Vagina (tissue), 2 donors: ENCODE measurements at places on chromosomes 4 and X.
A peak's percentile ranks its signal among the peaks of the same experiment; 100 is the strongest.

GRCh38 chr4:44927399-44928380 is 201.3 kb upstream of the GNPDA2 start:
- no peak for DNase-seq
- H3K36me3 ChIP-seq, result no peaks in the 10 kb centered on the region
- H3K27ac ChIP-seq, result no peak overlapping the region
- H3K4me1 ChIP-seq, result no peaks in the 10 kb centered on the region
- no peak overlapping the region for H3K4me3 ChIP-seq

DNA sequence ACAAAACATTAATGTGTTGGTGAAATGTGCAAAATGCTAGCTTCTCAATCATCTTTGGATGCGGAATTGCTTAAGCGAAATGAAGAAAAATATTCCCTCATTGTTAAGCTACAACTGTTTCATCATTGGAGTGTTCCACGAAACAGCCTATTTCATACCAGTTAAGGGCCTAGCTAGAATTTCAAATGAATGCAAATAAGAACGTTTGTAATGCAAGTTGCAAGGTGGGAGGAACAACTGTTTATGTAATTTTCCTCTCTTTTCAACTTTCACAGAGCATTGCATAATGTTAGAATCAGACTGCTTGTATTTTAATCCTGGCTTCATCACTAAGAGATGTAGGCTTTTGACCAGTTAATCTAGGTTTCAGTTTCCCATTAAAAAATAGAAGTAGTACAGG is 480.1 kb downstream of the IL1RAPL1 start:
- H3K36me3 ChIP-seq, result no peaks in the 10 kb centered on the region
- H3K27me3 ChIP-seq, result no peaks in the 10 kb centered on the region
- DNase-seq, result no peak

DNA sequence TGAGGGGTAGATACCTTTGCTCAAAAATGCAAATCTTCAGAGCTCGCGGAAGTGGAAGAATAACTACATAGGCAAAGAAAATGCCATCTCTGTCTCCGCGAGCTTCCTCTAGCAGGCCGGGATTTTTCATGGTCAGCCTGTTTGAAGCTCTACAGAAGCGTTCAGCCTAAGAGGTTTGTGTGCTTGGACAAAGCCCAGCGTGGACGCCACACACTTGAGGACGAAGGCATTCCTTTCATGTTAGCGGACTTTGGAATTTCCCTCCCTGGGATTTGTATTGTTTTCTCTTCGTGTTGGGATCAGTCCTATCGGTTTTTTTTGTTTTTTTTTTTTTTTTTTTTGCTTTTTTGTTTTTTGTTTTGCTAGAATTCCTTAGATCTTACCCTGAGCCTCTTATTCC is 53.7 kb downstream of the SMIM31 start:
- no peaks in the 10 kb centered on the region for H3K27me3 ChIP-seq
- no peaks in the 10 kb centered on the region for H3K4me1 ChIP-seq
- DNase-seq, result no peak
- no peaks in the 10 kb centered on the region for H3K36me3 ChIP-seq
- H3K4me3 ChIP-seq, result no peak overlapping the region
- H3K27ac ChIP-seq, result no peak overlapping the region

DNA sequence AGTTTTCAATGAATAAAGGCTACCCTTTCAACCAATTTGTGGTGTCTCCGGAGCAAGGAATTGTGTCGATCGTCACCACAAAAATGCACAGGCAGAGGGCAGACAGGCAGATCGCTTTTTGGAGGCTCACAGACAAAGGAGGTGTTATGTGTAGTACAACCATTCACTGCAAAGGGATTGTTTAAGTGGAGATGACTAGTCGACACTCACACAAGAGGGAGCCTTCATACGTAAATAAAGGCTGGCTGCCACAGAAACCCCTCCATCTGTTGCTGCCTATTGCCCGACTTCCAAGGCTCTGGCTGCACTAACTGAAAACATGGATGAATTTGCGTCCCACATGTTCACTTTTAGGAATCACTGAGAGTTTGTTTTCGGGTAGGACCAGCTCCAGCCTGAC is 281.1 kb downstream of the NKX6-1 start:
- H3K27ac ChIP-seq, result no peak overlapping the region
- H3K36me3 ChIP-seq, result no peaks in the 10 kb centered on the region
- no peaks in the 10 kb centered on the region for H3K4me1 ChIP-seq
- no peaks in the 10 kb centered on the region for H3K27me3 ChIP-seq
- no peak overlapping the region for H3K4me3 ChIP-seq

DNA sequence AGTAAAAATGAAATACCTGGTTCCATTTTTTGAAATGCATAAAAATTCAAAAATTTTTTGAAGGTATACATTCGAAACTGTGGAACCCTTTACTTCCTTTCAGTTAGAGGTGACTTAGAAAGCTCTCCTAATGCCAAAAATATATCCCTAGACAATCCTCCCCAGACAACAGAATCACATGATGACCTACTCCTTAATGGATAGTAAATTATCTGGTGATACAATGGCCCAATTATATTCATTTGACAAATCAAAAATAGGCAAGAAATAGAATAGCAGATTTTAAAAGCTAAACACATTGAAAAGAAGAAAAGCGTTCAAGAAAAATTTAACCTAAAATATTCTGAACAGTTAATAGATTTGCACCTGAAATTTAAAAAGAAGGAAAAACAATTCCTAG is 3.5 kb upstream of the UGT2A2 start:
- H3K36me3 ChIP-seq, result no peaks in the 10 kb centered on the region
- no peaks in the 10 kb centered on the region for H3K27me3 ChIP-seq
- H3K4me3 ChIP-seq, result no peak overlapping the region

- H3K27ac ChIP-seq, result no peak overlapping the region
- no peaks in the 10 kb centered on the region for H3K4me1 ChIP-seq
- H3K4me3 ChIP-seq, result no peak overlapping the region
- H3K36me3 ChIP-seq, result no peaks in the 10 kb centered on the region
- DNase-seq, result no peak
These were observed 34.6 kb downstream of the TEC start for GRCh38 chr4:48235050-48235449.

DNA sequence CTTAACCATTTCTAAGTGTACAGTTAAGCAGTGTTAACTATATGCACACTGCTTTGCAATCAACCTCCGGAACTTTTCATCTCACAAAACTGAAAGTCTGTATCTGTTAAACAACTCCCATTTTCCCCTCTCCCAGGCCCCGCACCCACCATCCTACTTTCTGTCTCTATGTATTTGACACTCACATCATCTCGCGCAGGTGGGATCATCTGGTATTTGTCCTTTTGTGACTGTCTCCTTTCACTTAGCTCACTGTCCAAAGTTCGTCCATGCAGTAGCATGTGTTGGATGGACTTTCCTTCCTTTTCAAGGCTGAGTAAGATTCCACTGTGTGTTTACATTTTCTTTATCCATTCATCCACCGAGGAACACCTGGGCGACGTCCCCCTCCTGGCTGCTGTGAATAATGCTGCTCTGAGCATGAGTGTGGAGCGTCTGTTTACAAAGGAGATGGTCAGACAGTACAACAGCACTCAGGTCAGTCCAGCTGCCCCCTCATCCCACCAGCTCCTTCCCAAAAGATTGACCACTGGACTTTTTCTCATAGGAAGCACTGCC is 39.8 kb downstream of the DCTD start:
- peaks cover 8% of the 10 kb centered on the region for H3K4me1 ChIP-seq
- no peak overlapping the region for H3K4me3 ChIP-seq
- no peaks in the 10 kb centered on the region for H3K36me3 ChIP-seq
- H3K27me3 ChIP-seq, result no peaks in the 10 kb centered on the region
- DNase-seq, result no peak

DNA sequence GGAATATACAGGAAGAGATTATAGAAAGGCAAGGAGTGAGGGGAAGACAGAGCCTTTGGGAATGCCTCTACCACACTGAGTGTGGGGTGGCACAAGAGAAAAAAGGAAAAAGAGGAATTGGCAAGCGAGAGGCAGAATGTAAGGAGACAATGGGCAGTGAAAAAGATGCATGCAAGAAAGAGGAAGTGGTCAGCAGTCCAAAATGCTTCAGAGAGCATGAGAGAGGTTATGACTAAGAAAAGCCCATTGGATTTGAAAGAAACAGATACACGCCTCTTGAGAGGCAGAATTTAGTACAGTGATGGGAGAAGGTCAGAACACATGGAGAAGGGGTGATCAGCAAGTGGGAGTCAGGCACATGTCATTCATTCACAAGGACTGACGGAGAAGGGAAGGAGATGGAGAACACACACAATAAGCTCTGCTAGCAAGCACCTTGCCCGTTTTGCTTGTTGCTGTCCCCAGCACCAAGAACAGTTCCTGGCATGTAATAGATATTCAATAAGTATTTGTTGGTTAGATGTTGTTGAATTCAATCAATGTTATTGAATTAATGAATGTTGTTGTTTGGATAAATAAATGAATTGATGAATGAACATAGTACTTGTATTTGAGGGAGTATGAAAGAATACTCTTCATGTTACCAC is 6.3 kb downstream of the DCHS2 start:
- H3K27ac ChIP-seq, result no peak overlapping the region
- H3K4me3 ChIP-seq, result no peak overlapping the region
- H3K27me3 ChIP-seq, result no peaks in the 10 kb centered on the region
- H3K36me3 ChIP-seq, result no peaks in the 10 kb centered on the region
- peaks cover 5% of the 10 kb centered on the region for H3K4me1 ChIP-seq

GRCh38 chrX:128051526-128051925 is 677 bp downstream of the ACTRT1 start:
- no peak for DNase-seq
- no peaks in the 10 kb centered on the region for H3K36me3 ChIP-seq
- no peak overlapping the region for H3K27ac ChIP-seq
- no peaks in the 10 kb centered on the region for H3K4me1 ChIP-seq

GRCh38 chrX:66760651-66761050 is 121.8 kb upstream of the EDA2R start:
- H3K4me3 ChIP-seq, result no peak overlapping the region
- H3K27me3 ChIP-seq, result no peaks in the 10 kb centered on the region
- DNase-seq, result no peak
- no peak overlapping the region for H3K27ac ChIP-seq

- H3K27me3 ChIP-seq, result no peaks in the 10 kb centered on the region
- H3K4me3 ChIP-seq, result no peak overlapping the region
- H3K4me1 ChIP-seq, result no peaks in the 10 kb centered on the region
- H3K27ac ChIP-seq, result peak overlapping the region; percentile 42
- no peaks in the 10 kb centered on the region for H3K36me3 ChIP-seq
These were observed 32.1 kb upstream of the GK start for GRCh38 chrX:30620980-30621618.

GRCh38 chrX:37786624-37787422 is 7.0 kb downstream of the CYBB start:
- no peak for DNase-seq
- H3K36me3 ChIP-seq, result no peaks in the 10 kb centered on the region
- H3K4me1 ChIP-seq, result peaks cover 9% of the 10 kb centered on the region
- no peak overlapping the region for H3K27ac ChIP-seq
- H3K27me3 ChIP-seq, result no peaks in the 10 kb centered on the region
- H3K4me3 ChIP-seq, result no peak overlapping the region

DNA sequence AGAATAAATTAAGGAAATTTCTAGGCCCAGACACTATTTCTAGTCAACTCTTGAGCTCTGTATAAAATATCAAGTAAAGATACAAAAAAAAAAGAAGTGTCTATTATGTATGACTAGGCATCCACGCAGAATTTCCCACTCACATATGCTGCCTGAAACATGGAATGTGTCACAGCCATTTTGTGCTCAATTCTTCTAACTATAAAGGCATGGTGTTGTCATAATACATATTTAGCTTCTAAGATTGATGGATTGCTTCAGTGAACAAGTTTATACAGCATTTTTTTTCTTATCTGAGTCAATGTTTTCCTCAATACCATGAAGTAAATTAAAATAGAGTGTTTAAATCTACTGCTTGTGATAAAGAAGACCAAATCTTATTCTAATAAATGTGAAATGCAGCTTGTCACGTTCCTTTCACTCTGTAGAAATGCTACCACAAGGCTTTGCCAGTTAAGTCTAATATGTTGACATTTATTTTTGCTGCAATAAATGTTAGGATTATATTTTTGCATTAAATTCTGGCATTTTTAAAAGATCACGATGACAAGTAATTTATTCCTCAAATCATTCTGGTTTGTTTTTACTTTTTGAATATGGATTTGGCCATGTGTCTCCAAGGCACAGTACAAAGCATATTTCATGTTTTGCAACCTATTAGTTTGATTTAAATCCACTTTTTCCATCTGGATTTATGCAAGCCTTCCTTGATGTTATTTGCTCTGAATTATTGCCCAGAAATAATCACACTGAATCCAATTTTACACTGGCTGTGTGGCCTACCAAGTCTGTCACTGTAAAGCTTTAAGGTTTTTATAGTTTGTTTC is 1829.0 kb upstream of the PCDH7 start:
- H3K36me3 ChIP-seq, result no peaks in the 10 kb centered on the region
- no peaks in the 10 kb centered on the region for H3K4me1 ChIP-seq
- no peak overlapping the region for H3K4me3 ChIP-seq
- DNase-seq, result no peak

GRCh38 chr4:2388429-2389182 is 29.8 kb downstream of the ZFYVE28 start:
- H3K27me3 ChIP-seq, result no peaks in the 10 kb centered on the region
- DNase-seq, result no peak
- no peaks in the 10 kb centered on the region for H3K36me3 ChIP-seq
- H3K4me1 ChIP-seq, result peaks cover 6% of the 10 kb centered on the region

DNA sequence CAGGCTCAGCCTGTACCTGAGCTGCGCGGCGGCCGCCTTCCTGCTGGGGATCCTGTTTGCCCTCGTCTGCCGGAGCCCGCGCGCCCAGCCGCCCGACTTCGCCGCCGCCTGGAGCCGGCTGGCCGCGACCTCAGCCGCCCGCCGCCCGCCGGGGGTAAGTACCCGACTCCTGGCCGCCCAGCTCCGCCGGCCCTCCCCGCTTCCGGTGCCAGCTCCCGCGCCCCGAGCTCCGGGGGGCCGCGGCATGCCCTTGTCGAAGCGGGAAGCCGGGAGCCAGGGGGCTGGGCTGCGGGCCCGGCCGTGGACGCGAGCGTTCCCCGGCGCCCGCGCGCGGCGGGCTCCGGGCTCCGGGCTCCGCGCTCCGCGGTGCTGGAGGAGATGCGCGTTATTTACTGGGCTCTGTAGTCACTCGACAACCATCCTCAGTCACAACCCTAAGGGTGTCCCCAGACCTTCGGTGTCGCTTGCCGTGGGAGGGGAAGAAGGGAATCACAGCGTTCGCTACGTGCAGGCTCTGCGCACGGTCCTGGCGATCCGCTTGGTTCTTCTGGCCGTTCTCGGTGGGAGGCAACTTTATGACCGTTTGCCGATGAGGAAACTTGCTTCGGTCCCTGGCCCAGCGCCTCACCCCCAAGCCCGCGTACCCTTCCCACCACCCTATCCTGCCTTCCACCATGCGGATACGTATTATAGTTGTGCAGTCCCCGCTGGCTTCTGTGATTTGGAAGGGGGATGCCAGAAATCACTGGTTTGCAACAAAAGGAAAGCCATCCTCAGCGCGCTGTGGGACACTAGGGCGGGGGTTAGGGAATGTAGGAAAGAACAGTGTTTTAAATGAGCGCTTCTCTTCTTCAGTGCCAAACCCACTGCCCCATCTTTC is 944 bp downstream of the SNX25 start:
- H3K4me3 ChIP-seq, result peak overlapping the region; percentile 68
- H3K4me1 ChIP-seq, result peaks cover 27% of the 10 kb centered on the region
- H3K27ac ChIP-seq, result peak overlapping the region; percentile 89
